Neural progenitor cell (in vitro differentiated cells): ENCODE measurements at places on chromosomes 5 and 9. TPM values are rescaled to one million over a fixed set of nuclear protein-coding genes. Genes with fewer than 3 reads are reported as not detected.

The PCDHGA4 gene
- total RNA-seq, result 2.3 and 2.4 TPM in 2 replicates

The PIP5K1B gene
- total RNA-seq, result 1.3 and 3.2 TPM in 2 replicates

The ABO gene
- total RNA-seq, result not detected in 2 replicates

The PCDHB12 gene
- total RNA-seq, result 3.0 and 3.8 TPM in 2 replicates
